ENCODE measurements at places on chromosomes 4 and X. TPM values are rescaled to one million over a fixed set of nuclear protein-coding genes. Genes with fewer than 3 reads are reported as not detected.

TRPC5OS gene
- not detected for total RNA-seq

- no peak for DNase-seq
Observed at GRCh38 chrX:38166478-38167083, 54.1 kb downstream of the SRPX start.

- DNase-seq: no peak
Observed at GRCh38 chr4:79325864-79326328, at the start of gene NAA11. NAA11 (minus strand) TSS chr4:79326061; CDS start chr4:79325877, 184 bp downstream.

- no peak for DNase-seq
Observed at GRCh38 chr4:167906851-167907250, 185.5 kb upstream of the ANXA10 start.

DNA sequence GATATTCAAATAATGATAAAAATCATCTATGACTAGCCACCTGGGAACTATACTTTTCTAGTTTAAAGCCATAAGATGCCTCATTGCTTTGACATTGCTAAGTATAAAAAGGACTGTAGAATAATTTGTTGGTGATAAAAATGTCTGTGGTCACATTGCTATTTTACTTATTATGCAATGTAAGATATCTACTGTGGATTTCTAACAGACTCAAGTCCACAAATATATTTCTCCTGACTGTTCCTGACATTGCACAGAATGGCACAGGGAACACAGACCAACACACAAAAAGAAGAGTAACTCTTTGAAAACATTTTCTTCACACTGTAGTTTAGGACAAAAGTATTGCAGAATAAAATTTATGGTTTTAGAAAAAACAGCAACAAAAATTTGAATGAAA is 2.2 kb upstream of the TMPRSS11E start:
- DNase-seq: no peak

DNA sequence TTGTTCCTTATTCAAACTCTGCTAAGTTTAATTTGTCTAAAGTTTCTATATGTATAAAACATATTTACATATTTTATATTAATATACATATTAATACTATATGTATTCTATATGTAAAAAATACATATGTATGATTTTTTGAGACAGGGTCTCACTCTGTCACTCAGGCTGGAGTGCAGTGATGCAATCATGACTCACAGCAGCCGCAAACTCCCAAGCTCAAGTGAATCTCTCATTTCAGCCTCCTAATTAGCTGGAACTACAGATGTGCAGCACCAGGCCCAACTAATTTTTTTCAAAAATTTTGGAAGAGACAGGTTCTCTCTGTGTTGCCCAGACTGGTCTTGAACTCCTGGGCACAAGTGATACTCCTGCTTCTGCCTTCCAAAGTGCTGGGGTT is 684.9 kb downstream of the TRAM1L1 start:
- DNase-seq: no peak

GRCh38 chrX:2828959-2829411 is 255 bp downstream of the GYG2 start:
- DNase-seq: no peak

DNA sequence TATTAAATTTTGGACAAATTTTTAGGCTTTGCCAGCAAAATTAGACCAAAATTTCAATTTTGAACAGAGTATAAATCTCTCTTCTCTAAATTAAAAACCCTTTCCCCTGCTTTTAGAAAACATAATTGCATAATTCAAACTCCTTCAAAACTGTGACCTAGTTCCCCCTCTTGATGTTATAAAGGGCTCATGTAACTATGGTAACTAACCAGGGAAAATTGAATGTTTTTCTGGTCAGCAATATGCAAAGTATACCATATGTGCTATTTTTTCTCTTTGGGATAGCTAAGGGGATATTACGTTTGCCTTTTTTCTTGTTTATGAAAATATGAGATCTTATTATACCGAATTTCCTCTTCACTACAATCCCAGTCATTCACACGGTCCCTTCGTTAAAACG is 5.1 kb upstream of the ING2 start:
- no peak for DNase-seq

All from Right ventricle myocardium inferior (tissue), 1 donor.